Natural killer cell treated with Interleukin-12 subunit alpha and Interleukin-12 subunit beta and Interleukin-15 and Interleukin-18, amount 100 ng/mL, for 72 hours (primary cell): ENCODE measurements at places on chromosomes 4 and X.

GRCh38 chr4:89784686-89785231 is 52.2 kb downstream of the SNCA start:
- no peak for DNase-seq

- no peak for DNase-seq
Observed at GRCh38 chrX:137742846-137743245, 176.9 kb downstream of the ZIC3 start.

- no peak for DNase-seq
Observed at GRCh38 chr4:140374130-140374477, 658 bp downstream of the SCOC start.

DNA sequence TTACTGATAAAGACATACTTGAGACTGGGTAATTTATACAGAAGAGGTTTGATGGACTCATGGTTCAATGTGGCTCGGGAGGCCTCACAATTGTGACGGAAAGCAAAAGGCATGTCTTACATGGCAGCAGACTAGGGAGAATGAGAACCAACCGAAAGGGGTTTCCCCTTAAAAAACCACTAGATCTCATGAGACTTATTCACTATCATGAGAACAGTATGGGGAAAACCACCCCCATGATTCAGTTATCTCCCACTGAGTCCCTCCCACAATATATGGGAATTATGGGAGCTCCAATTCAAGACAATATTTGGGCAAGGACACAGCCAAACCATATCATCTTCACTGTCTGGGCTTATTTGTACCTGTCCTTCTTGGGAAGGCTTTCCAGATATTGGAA is 22.8 kb upstream of the MUC7 start:
- no peak for DNase-seq

- no peak for DNase-seq
Observed at GRCh38 chr4:8215001-8215427, 15.9 kb downstream of the SH3TC1 start.

DNA sequence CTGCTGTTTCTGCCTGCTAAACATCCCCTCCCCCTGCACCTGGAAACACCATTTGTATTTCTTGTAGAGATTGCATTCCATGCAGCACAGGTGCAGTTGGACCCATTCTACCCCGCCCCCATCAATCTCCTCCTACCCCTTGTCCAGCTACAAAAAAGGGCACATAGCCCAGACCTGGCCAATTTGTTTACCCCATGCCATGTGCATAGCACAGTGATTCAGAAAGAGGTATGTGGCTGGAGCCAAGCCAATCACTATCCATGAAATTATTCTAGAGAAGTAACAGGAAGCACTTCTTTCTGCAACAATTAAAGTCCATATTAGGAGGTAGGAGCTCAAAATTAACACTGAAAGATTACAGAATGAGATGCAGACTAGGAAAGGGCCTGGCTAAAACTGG is 20.2 kb upstream of the TMEM184C start:
- DNase-seq: no peak

- no peak for DNase-seq
Observed at GRCh38 chrX:12197030-12197429, 58.8 kb downstream of the FRMPD4 start.

- DNase-seq: no peak
Observed at GRCh38 chr4:68272860-68273259, 27.4 kb upstream of the TMPRSS11B start.

DNA sequence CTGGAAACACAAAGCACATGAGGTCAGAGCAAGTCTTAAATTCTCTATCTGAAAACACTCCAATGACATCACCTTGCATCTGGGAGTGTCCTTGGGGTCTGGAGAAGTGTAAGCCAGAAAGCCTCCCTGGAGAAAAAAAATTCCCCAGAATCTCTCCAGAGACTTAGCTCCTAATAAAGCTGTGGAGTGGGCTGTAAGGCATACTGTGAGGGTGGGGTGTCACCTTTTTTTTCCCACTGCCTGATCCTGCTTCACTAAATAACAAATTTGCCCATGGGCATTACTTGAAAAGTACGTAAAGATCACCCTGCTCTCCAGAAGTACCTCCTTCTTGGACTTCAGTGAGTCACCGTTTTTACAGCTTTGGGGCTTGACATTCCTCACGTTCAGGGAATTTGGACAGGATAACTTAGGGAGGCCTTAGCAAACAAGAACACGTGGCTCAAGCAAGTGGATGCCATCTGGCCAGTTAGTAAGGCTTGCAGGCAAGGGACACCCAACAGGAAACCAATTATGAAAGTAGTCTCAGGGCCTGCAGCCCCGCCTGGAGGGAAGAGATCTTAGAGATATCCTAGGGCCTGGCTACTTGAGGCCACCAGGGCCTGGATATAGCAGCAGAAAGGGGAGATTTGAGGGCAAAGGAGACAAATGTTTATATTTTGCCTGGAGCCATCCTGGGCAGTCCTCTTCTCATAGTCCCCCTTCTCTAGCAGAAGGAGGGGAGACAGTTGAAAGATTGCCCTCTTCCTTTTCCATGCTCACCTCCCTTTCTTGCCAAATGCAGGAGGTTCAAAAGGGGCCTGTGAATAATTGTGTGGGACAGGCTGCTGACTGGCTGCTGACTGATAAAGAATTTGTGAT is 60.1 kb upstream of the PLAC1 start:
- DNase-seq: no peak

- DNase-seq: no peak
Observed at GRCh38 chr4:152723236-152723635, 43.4 kb upstream of the TMEM154 start.

GRCh38 chr4:121122661-121123060 is 41.5 kb downstream of the TNIP3 start:
- DNase-seq: no peak

DNA sequence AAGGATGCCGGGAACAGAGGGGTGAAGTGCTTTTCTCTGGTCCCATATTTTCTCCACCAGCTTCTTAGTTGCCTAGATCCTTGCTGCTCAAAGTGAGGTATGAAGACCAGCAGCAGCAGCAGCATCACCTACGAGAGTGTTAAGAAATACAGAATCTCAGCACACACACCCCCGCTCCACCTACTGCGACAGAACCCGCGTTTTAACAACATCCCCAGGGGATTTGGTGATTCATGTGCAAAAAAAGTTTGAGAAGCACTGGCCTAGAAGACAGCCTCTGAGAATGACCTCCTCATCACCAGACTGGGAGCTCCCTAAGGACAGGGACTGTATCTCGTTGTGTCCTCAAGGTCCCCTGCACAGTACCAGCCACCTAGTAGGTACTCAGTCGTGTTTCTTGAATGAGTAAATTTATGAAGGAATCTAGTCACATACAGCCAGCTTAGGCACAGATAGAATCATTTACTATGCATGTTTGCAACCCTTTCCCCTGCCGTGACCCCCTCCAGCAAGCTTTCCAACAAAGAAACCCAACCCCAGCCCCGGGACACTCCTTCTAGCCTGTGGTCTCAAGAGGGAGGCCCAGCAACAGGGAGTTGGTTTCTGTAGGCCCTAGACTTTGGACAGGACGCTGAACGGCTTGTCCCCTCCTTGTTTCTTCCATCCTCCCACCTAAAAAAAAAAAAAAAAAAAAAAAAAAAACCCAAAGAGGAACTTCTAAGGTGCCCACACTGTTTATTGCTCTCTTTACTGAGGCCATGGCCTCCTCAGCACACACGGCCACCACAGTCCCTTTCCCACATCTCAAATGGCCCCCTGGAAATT is 21.5 kb downstream of the RTL5 start:
- DNase-seq: no peak

- no peak for DNase-seq
Observed at GRCh38 chr4:3082925-3083515, 8.5 kb downstream of the HTT start.

DNA sequence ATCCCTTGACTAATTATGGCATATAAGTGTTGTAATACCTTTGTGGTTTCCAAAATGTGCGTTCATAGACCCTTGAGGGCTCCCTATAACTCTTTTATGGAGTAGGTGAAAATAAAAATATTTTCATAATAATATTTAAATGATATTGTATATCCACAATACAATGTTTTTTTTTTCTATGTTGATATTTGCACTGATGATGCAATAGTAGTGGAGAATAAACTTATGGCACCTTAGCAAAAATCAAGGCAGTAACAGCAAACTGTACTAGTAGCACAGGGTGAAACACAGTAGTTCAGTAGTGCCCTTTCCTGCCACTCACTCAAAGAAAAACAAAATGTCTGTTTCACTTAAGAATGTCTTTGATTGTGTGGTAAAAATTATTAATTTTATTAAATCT is 465.3 kb downstream of the C4orf33 start:
- no peak for DNase-seq

GRCh38 chrX:153719701-153720100 is 4.5 kb downstream of the BCAP31 start:
- no peak for DNase-seq

- no peak for DNase-seq
Observed at GRCh38 chrX:153696100-153696499, 8.4 kb downstream of the SLC6A8 start.

DNA sequence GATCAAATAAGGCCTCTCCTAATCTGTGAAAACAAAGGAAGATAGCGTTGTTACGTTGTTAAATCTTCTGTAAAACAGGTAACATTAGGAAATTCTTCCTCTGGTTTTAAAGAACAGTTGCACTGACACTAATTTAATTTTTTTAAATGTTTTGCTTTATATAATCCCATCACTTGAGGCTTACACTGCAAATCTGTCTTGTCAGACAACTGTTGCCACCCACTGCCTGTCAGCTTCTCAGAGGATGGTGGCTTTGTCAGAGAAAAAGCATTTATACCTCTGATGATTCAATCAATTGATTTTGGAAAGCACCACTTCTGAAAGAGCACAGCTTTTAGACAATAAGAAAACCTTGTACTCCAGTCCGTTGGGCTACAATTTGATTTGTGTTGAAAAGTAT is 799.1 kb downstream of the FSTL5 start:
- no peak for DNase-seq

- no peak for DNase-seq
Observed at GRCh38 chr4:151614561-151614960, 146.2 kb downstream of the GATB start.

DNA sequence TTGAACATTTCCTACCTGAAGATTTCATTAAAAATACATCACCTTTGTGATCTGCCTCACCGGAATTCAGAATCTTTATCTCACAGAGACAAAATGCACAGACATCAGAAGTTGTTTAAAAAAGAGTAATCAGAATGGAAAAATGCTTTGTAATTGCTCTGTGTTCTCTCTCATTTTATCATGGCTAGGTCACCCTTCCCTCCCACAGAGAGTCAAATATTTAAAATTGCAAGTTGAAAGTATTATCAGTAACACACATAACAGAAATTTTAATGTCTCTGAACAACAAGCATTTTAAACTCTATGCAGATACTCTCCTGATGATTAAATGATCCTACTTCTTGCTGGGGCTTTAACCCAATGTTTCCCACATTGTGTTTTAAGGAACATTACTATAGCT is 362.0 kb downstream of the CBLL2 start:
- no peak for DNase-seq

- DNase-seq: no peak
Observed at GRCh38 chr4:169566021-169566818, 46.2 kb downstream of the NEK1 start.

GRCh38 chr4:38671592-38671940 is 7.6 kb downstream of the KLF3 start:
- DNase-seq: no peak

- DNase-seq: no peak
Observed at GRCh38 chr4:37781131-37781455, 45.4 kb upstream of the PGM2 start.

- no peak for DNase-seq
Observed at GRCh38 chr4:34181311-34181841, 2062.9 kb downstream of the ARAP2 start.

GRCh38 chrX:124338733-124339514 is 6.5 kb downstream of the TEX13D start:
- DNase-seq: no peak

- no peak for DNase-seq
Observed at GRCh38 chr4:180160195-180160983, 2082.8 kb upstream of the TENM3 start.

GRCh38 chr4:183435803-183436202 is 8.6 kb upstream of the CDKN2AIP start:
- no peak for DNase-seq

GRCh38 chr4:53653484-53654053 is 62.3 kb upstream of the LNX1 start:
- no peak for DNase-seq

DNA sequence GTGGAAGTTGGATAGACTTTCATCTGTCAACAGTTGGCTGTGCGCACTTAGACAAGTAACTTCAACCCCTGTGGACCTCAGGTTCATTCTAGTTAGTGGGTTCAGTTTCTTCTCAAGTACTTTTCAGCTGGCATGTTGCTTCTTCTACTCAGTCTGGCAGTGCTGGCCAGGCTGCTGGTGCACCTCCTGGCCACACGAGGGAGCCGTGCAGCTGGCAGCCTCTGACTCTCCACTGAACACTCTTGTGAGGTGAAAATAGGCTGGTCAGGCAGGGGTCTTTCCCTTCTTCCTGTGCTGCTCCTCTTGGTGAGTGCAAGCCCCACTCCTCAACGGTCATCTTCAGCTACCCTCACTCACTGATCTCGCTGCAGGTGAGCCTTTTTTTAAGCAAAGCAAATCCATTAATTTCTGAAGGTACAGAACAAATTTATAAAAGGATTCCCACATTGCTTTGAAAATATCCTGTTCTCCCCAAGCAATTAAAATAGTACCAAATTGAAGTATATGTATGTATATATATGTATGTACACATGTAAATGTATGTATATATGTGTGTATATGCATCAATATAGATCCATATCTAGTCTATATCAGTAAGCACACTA is 30.6 kb downstream of the LONRF3 start:
- peak; percentile 65 for DNase-seq

DNA sequence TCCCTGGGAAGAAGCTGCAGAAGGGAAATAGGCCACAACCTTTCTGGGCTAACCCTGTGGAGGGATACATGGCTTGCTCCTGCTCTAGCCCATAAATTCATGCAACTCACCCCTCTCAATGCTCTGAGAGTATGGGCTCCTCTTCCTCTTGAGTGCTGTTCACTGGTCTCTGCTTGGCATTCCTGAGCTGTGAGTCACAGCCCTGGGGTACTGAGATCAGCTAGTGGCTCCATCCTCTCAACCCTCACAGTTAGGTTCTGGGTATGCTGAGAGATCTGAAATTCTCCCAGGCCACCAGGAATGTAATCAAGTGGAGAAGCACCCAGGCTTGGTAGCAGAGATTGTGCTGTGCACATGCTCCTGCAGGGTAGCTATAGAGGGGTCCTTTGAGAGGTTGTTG is 60.6 kb upstream of the SPANXN2 start:
- DNase-seq: no peak

- no peak for DNase-seq
Observed at GRCh38 chrX:53260836-53261235, 20.5 kb downstream of the IQSEC2 start.

- DNase-seq: no peak
Observed at GRCh38 chr4:144646523-144647094, 653 bp downstream of the HHIP start.

- DNase-seq: no peak
Observed at GRCh38 chr4:168693750-168694490, 197.1 kb downstream of the PALLD start.

DNA sequence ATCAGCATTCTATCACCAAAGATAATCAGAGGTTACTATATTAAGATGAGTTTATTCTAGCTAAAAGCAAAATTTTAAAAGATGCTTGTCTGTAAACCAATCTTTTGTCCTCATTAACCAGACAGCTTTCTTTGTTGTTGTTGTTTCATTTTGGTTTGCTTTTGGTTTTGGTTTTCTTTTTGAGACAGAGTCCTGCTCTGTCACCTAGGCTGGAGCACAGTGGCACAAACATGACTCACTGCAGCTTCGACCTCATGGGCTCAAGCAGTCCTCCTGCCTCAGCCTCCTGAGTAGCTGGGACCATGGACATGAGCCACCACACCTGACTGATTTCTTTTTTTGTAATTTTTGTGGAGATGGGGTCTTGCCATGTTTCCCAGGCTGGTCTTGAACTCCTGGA is 102.9 kb downstream of the COX18 start:
- no peak for DNase-seq
